AG04450 (cell line): ENCODE measurements at places on chromosomes 1 and 21.

GRCh38 chr1:173688300-173688699, 18.6 kb upstream of the ANKRD45 start:
- DNase-seq, result no peak

DNA sequence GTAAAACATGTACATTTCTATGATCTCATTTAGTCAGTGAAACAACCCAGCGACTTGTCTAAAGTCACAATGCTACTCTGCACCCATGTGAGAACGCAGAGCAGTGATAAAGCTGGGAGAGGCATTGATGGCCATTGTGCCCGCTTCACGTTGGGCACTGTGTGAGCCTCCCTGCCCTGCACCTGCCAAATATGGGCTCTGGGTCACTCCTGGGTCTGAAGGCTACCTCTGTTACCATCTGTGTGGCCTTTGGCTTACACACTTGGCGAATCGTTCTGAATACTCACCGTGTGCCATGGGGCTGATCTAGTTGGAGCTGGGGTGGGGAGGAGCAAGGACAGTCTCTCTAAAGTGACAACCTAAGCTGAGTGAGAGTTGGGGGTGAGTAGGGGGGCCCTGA, 29.9 kb downstream of the PCSK9 start:
- no peak for DNase-seq

DNA sequence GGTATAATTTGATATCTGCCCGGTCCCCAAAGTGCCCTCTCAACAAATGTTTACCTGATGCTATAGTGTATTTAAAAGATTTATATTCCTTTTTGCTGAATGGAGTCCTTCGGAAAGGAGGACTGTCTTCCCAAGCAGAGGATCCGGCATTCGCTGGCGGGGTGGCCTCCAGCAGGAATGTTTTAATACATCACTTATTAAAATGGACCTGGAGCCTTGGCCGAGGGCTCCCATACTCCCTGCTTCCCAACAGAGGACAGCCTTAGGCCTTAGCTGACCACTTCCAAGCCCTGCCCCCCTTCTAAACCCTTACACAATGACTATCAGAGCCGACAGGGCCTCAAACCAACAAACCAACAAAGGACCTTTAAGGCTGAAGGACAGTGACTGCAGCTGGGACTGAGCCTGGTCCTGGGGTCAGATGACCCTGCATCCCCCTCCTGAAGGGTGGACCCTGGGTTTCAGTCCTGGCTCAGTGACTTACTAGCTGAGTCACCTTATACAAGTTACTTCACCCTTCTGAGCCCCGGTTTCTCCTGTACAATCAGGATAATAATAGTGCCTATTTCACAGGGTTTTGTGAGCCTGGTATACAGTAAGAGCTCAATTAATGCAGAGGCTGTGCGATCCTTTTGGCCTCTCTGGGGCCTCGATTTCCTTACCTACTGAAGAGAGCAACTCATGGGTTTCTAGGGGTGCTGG, 5.6 kb downstream of the CAMK2N1 start:
- DNase-seq, result no peak

DNA sequence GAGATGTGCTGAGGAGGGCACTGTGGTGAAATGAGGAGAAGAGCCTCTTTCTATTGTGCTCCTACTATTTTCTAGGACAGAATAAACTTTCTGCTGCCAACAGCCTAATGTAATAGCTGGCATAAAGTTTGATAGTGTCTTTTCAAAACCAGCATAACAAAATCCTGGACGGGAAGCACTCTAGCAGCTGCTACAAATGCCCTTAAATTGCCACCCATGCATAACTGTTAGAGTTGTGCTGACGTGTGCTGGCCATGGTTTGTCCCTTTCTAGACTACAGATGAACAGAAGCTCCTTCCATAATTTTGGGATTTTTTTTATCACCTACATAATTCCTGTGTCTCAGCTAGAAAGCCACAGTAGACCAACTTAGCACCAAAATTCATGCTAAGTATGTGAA, 88.5 kb upstream of the DEPDC1 start:
- DNase-seq, result no peak

- DNase-seq, result no peak
Observed at GRCh38 chr1:212225871-212226302, 59.3 kb upstream of the PPP2R5A start.

GRCh38 chr1:53069663-53070327, 7.8 kb downstream of the PODN start:
- DNase-seq, result no peak

DNA sequence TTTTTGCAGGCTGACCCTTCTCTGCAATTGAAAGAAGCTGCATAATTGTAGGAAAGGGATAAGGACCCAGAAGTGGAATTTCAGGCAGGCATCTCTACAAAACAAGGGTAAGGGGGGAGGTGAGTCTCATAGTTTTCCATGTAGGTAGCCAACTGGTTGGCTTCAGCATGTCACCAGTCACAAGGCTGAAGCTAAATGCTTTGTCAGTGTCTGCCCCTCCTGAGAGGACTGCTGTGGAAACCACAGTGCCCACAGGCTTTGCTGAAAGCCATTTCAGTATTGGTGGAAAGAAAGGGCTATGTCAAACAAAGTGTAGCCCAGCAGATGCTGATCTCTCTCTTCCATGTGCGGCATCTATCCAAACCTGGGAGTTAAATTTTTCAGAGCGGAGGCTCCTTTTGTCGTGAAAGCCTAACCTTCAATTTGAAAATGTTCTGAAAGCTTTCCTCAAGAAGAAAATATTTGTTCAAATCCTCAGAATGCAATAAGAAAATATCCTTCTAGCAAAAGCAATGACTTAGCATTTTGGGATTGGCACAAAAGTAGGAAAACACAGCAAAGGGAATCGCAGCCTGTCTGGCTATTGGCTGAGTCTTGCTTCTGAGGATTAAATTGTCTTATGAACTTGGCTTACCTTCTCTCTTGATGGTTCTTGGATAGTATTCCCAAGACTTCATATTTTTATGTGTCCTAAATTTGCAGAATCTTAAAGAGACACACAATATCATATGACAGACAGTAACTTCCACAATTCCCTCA, 591.7 kb downstream of the PLPP3 start:
- DNase-seq, result no peak

GRCh38 chr1:175888996-175889395, 145.6 kb upstream of the TNR start:
- no peak for DNase-seq

DNA sequence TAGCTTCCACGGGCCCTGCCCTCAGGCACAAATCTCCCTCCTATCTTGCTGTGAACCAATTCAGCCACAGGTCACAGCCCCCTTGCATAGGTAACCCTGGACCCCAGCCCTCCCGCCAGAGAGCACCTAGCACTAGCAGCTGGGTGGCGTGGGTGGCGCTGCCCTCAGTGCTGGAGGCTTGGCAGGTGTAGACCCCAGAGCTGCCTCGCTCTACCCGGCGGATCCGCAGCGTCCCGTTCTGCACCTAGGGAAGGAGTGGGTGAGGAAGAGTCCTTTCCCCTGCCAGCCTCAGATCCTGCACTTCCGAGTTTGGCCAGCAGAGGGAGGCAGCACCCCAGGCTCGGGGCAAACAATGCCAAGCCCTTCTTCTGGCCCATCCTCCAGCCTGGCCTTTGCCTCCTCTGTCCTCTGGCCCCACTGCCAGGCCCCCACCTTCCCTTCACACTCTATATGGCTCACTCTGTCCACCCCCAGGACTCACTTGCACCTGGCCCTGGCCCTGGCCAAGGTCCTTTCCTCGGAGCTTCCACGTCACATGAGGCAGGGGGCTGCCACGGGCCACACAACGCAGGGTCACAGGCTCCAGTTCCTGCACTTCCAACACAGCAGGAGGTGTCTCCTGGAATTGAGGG, 9.0 kb downstream of the IGSF9 start:
- DNase-seq, result no peak

DNA sequence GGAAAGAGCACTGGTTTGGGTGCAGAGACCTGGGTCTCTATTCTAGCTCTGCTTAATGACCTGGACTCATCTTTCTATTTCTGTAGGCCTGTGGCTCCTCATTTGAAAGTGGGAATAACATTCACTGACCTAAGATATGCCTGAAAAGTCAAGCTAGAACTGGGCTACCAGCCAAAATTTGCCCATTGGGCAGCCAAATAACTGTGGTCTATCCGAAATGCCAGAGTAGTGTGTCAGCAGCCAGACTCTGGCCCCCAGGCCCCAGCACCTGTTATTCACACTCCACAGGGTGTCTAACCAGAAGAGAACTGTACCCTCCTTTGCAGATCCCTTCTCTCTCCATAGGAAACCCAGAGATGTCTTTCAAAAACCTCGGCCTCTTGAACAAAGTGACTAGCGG, 12.6 kb downstream of the DAB1 start:
- no peak for DNase-seq

GRCh38 chr1:145979746-145980456, 15.4 kb downstream of the POLR3GL start:
- no peak for DNase-seq

DNA sequence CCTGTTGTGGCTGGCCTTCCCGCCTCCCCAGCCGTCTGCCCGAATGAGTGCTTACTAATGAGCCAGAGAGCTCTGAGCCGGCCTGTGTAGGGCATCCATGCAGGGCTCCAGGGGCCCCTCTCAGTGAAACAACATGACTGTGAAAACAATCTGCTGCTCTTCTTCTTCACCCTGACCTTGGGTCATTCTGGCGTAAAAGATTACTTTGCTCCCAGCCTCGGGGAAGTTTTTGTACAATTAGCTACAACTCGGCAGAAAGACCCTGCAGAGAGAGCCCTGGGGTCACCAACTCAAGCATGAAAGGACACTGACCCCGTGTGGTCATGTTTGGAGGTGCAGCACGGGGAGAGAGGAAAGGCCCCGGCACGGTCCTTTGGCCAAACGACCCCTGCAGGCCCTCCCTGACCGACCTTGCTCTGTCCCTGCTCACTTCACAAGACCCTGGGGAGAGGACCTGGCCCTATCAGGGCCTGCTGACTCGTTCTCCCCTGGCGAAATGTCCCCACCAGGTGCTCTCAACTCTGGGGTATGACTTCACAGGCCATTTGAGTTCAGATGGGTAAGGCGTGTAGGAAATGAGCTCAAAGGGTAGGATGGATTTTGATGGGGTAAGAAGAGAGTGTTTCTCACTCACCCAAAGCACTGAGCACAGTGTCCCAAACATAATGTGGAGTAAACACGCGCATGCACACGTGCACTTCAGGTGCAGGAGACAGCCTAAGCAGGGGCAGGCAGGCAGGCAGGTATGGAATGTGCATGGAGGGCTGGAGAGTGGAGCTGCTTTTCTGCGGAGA, 22.9 kb upstream of the FAM20B start:
- DNase-seq, result peak; percentile 32

DNA sequence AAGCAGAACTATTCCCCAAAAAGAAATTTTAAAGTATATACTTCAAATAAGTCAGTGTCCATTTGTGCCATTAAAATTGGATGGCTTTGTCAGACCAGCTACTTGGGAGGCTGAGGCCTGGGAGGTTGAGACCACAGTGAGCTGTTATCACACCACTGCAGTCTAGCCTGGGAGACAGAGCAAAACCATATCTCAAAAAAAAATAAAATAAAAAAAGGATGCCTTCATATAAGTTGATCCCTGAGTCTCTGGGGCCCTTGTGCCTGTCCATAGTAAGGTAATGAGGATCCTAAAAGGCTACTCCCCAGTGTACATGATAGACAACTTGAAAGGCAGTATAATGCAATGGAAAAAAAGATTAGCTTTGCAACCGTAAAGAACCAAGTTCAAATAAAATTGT, 81.2 kb upstream of the BARHL2 start:
- no peak for DNase-seq

GRCh38 chr1:115656461-115657077, 14.8 kb downstream of the VANGL1 start:
- no peak for DNase-seq

DNA sequence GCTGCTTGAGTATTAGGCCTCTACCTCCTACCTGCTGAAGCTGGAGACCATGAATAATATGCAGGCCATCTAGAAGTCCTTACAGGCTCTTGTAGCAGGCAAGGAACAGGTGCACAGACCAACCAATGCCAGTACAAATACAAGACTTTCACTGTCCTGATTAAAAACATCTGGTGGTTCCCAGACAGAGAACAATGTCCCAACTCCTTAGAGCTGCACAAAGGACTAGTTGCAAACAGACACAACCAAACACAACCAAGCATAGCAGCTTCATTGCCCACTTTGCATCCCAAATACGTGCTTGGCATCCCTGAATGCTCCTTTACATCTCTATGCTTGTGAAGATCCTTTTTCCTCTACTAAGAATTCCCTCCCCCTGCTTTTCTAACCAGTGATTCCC, 98.1 kb upstream of the CXADR start:
- no peak for DNase-seq

GRCh38 chr1:100585786-100586185, 47.8 kb downstream of the GPR88 start:
- no peak for DNase-seq

GRCh38 chr1:229440851-229441537, 7.1 kb upstream of the ACTA1 start:
- peak; percentile 66 for DNase-seq

- no peak for DNase-seq
Observed at GRCh38 chr1:88186911-88187310, 497.2 kb upstream of the PKN2 start.

DNA sequence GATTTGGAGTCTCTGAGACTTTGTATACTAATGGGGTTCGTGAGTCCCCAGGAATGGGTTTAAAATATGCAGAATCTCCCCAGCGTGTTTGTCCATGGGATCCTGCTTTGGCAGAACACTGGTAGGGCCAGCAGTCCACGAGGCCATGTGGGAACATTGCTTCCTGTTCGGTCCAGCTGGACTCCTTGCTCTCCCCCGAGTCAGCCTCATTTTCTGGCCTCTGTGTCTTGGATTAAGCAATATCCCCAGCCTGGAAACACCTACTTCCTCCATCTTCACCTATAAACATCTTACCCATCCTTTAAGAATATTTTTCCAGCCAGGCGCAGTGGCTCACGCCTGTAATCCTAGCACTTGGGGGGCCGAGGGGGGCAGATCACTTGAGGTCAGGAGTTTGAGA, 142.4 kb downstream of the NAV1 start:
- DNase-seq, result no peak

DNA sequence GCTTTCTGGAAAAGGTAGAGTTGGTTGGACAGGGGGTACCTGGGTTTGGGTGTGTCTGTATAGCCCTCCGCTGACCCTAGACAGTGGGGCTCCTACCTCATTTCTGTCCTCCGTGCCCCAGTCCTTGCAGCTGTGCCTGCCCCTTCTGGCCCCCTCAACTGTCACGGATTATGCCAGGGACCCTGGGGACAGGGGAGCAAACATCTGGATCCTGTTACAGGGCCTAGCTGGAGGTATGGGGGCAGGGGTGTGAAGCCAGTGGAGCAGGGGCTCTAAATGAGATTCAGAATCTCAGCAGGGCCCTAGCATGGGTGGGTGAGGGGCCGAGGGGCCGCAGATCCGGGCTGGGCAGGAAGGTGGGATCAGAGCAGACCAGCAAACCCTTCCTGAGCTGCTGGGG, 81.0 kb downstream of the TAS1R2 start:
- DNase-seq, result no peak

DNA sequence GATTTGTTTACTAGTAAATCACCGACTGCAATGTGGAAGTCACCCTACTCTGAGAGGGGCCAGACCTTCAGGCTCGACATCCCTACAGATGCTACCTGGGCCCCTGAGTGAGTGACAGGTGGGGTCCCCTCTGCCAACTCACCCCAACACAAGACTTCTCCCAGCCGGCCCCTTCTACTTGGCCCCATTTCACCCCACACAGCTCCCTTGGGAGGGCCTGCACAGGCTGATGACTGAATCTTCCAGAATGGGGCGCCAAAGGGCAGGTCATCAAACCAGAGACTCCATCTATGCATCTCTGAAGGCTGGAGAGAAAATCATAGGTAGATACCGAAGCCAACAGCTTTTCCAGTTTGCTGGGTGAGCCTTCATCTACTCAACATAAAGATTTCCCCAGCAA, 9.4 kb upstream of the S100A8 start:
- DNase-seq, result no peak

- no peak for DNase-seq
Observed at GRCh38 chr1:32709075-32709474, 6.5 kb upstream of the SYNC start.

- no peak for DNase-seq
Observed at GRCh38 chr1:97071173-97071572, 349.6 kb downstream of the PTBP2 start.
